ENCODE measurements at places on chromosomes 1 and 21.

GRCh38 chr1:156012051-156012817, 8.5 kb downstream of the SSR2 start:
- no peak for DNase-seq

GRCh38 chr1:23019863-23020625, 776 bp downstream of the KDM1A start:
- DNase-seq = no peak

DNA sequence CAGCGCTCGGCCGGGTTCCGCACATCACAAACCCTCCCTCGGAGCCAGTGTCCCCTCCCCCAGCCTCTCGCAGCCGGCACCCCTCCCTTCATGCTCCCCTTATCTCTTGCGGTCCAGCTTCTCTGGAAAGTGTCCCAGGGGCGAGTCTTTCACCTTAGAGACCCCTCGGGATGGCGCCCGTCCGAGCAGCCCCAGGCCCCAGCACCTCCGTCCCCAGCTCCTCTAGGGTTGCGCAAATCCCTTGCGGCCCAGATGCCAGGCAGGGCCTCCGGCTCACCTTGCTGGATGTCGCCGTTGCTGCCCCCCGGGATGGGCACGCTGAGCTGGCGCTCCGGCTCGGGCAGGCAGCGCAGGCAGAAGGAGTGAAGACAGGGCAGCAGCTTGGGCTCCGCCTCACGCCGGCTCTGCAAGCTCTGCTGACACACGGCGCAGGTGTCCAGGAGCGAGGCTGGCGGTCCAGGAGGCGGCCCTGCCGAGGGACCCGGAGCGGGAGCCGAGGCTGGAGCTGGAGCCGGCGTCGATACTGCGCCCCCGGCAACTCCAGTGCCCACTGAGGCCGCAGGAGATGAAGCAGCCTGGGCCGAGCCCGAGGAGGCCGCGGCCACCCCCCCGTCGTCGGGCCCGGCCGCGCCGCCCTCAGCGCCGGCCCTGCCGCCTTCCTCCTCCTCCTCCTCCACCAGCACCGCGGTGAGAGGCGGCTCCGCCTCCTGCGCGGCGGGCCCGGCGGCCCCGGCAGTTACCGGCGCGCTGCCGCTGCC, 550 bp downstream of the TRIM33 start:
- DNase-seq = peak; percentile 10

DNA sequence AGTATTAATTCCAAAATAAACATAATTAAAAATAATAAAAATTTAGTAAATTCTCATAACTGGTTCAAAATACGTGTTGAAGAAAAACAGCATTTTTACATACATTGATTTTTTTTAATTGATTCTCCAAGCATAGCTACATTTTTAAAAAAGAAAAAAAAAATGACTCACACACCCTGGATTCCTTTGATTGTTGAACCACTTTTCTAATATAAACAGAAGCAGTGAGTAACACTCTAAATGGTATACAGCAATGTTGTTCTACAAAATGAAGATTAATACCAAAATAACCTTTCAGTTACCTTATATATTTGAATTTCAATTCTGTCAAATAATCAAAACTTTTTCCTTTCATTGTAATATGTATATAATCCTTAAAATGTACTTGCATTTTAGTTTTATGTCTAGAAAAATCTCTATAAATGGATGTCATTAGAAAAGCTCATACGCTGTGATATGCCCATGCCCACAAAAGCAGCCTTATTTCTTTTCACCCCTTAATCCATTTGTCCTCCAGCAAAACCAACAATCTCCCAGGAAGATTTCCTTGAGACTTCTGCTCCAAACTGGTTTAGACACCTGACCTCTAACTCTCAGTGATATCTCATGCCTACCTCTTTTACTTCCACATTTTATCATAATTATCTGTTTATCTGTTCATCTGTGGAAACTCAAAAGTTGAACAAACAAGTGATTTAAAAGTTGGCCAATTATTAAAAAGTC, 246.4 kb upstream of the NR5A2 start:
- DNase-seq = no peak

GRCh38 chr1:109347511-109347910, 40.7 kb upstream of the MYBPHL start:
- no peak for DNase-seq

DNA sequence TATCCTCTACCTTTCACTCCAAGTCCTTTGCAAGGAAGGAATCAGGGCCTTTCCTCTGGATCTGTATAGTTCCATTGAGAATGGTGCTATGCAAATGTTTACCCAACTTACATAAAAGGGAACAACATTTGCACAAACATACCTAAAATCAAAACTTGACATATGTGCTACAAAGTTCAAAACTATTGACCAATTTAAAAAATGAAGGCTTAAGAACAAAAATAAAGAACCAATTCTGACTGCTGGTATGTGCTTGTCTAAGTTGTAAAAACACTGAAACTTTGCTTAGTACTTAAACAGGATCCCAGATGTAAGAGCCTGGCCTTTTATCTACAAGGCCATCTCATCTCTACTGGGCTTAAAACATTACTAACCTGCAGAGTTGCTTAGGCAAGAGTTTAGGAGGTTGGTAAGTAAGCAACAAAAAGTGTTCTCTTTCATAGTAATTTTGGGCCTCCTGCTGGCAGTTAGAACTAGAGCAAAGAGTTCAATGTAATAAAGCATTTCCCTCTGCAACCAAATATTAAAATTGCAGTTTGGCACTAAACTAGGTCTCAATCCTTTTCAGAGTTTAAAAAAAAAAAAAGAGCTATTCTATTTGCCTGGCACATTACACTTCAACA, 2.0 kb downstream of the SCMH1 start:
- no peak for DNase-seq

DNA sequence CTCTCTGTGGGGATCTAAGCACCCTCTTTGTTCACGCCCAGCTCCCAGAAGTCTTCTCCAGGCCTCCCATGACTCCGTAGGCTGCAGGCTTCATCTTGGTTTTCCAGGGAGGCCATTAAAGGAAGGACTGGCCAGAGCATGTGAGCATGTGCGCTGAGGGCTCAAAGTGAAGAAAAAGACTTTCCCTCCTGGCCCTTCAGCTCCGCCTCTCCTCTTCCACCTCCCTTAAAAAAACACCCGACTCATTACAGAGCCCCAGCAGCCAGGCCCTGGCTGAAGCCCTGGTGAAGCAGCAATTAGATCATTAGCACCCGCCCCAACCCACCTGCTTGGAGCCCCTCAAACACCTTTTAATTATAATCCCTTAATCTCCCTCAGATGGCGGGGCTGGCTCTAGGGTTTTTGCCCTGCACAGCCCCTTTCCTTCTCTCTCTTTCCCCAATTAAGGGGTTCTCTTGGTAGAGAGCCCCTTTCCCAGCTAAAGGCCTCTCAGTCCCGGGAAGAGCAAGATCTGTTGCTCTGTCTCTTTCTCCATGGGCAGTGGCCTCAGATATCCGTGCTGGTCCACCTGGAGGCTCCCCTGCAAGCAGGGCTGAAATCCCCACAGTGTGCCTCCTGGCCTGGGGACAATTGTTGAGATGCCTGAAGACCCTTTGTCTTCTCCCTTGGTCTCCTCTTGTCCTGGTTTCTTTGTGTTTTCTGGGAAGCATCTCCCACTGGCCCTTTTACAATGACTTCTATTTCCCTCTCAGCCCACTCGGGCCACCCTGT, 30.5 kb downstream of the RHBG start:
- no peak for DNase-seq

GRCh38 chr1:209749205-209749604, 6.6 kb upstream of the TRAF3IP3 start:
- no peak for DNase-seq

DNA sequence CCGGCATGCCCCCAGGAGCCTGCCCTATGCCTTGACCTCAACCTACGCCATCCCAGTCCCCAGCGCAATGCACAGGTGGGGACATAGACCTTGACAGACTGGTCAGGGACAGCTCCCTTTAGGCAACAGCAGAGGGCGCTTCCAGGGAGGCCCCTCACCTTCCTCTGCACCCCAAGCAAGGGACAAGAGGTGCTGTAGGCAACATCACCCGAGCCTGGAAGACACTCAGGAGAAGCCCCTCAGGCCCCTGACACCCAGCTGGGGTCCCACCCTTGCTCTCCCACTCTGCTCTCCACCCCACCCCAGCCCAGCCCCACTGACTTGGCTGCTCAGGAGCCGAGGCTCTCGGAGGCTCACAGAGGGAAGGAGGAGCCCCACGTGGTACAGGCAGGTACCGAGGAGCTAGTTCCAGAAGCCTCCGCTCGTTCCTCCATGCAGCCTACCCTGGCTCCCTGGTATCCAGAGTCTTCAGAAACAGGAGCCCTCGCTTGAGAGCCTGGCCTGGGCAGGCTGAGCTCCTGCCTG, 2.4 kb upstream of the WNT3A start:
- DNase-seq = no peak

DNA sequence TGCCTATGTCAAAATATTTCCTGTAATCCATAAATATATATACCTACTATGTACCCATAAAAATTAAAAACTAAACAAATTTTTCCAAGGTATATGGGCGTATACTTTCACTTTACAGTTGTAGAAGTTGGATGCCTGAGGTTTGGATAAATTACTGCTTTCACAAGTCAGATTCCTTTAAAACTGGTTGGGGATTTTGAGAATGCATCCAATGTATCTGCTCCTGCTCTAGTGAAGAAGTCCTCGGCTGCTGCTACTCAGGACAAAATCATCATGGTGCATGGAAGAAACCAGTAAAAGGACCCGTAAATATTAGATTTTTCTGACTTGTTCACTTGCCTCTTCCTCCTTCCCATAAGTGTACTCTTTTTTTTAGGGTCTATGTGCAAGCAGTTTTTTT, 841.1 kb downstream of the USP25 start:
- no peak for DNase-seq

GRCh38 chr1:200367841-200368534, 41.8 kb downstream of the ZNF281 start:
- no peak for DNase-seq

DNA sequence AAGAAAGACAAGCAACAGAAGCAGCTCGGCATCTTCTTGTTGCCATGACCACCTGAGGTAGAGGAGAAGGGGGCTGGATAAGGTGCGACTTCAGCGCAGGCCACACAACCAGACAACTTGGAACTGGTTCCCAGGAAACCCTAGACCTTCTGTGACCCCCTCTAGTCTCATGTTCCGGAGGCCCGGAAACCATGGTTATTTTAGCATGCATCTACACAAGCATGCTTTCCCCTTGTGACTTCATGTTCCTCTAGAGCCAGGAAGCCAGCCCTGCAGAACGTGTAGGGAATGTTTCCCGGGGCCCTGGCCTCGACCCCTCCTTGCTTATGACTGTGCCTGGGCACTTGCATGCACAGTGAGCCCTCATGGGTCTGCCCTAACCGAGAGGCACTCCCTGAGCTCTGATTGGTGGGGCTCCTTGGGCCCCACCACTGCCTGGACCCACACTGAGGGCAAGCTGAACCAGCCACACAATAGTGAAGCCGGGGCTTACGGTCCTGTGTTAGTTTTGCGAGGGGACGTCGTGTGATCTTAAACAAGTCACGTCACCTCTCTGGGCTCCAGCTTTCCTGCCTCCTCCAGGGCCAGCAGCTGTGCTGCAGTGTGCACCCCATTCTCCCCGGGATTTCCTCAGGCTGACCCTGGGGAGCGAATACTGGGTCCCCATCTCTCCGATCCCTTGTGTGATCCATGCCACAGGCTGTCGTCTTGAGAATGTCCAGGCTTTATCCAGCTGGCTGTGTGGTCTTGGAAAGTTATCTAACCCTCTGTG, 12.0 kb upstream of the MX2 start:
- DNase-seq = no peak

GRCh38 chr1:64487061-64487460, 17.1 kb downstream of the CACHD1 start:
- DNase-seq = no peak

GRCh38 chr1:39898648-39899603, 2.8 kb downstream of the MYCL start:
- no peak for DNase-seq

DNA sequence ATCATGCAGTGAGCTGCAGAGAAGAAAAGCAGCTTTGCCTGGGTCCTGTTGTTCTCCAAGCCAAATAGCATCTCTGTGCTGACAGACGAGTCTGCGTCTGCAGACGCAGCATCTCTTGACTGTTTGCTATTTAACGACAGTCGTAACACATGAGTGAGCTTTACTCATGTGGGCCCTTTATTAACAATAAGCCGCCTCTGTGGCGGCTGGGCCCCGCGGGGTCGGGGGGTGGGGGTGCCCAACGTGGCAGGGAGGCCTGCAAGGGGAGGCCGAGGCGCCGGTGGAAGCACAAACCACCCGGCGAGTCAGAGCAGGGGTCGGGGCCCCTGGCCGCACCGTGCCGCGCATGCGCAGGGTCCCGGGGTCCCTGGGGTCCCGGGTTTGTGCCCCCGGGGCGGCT, 435.1 kb downstream of the KIF26B start:
- no peak for DNase-seq

DNA sequence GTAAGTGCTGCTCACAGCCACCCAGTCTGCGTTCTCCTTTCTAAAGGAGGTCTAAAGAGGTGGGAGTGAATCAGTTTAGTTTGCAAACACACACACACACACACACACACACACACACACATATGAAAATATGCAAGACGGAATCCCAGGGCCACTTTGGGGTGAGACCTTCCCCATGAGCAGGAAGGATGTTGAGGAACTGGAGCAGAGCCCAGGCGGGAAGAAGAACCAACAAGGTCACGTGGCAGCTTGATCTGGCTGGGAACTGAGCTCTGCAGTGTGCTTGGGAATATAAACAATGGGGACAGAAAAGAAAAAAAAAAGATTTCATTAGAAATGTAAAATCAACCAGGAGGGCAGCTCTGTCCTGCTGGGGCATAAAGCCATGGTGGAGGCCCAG, 32.6 kb downstream of the OR2G3 start:
- no peak for DNase-seq

DNA sequence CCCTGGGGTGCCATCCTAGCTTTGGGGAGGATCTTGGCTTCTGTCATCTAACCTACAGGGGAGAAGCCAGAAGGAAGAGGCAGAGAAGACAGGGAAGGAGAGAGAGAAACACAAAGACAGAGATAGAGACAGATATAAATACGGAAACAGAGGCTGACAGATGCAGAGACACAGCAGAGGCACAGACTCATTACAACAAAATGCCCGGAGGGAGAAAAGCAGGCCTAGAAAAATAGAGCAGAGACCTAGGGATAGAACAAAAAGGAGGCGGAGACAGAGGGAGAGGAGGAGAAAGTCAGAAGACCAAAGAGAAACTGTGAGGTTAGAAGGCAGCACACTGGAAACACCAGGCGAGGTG, 1.9 kb downstream of the PEAR1 start:
- DNase-seq = no peak

DNA sequence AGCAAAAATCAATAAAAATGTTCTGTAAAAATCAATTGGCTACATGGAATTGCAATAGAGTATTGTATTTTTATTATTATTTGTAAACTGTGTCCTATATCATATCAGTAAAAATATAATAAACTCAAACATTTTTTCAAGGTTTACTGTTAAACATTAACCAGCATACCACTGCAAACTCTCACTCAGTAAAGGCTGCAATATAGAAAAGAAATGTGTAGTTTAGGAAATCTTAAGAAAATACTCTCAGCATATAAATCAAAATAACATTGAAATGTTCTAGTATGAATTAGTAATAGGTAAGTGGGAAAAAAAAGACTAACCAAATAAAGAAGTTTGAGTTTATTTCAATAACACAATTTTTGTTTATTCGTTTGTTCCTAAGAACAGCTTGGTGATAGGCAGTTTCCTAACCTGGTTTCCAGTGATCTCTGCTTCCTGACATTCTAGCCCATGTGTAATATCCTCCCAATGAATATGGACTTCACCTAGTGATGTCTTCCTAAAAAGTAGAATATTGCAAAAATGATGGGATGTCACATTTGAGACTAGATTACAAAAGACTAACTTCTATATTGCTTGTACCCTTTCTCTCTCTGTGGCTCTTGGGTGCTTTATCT, 870.1 kb downstream of the BRINP3 start:
- no peak for DNase-seq

GRCh38 chr1:185239861-185240260, 77.2 kb downstream of the IVNS1ABP start:
- DNase-seq = no peak

Data from stimulated activated CD4-positive, alpha-beta T cell treated with anti-CD3 and anti-CD28 coated beads, Interleukin-1b, Interleukin-23, amount 100 ng/mL, for 1 hour (primary cell).